ENCODE measurements at places on chromosomes 2 and 18. TPM values are rescaled to one million over a fixed set of nuclear protein-coding genes. Genes with fewer than 3 reads are reported as not detected.
A peak's percentile ranks its signal among the peaks of the same experiment; 100 is the strongest.

DNA sequence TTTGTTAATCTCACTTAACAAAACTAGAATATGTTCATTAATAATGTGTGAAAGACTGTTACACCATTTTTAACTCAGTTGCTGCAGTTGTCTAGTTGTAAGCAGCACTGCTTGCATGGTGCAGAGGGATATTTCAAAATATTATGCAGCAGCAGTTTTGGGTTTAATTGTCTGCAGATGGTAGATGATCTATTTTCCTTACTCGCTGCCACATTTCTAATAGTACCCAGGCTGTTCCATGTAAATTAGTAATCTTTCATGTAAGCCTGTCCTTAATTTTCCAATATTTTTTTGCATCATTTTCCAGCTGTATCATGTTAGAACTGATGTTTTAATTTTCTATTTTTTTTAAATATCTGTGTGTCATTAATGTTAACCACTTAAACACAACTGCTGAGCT lies 488.1 kb upstream of the RAB12 start:
- H3K4me1 ChIP-seq, result no peaks in the 10 kb centered on the region
- H3K27ac ChIP-seq, result no peak overlapping the region
- no peak for DNase-seq
- H3K27me3 ChIP-seq, result no peaks in the 10 kb centered on the region

DNA sequence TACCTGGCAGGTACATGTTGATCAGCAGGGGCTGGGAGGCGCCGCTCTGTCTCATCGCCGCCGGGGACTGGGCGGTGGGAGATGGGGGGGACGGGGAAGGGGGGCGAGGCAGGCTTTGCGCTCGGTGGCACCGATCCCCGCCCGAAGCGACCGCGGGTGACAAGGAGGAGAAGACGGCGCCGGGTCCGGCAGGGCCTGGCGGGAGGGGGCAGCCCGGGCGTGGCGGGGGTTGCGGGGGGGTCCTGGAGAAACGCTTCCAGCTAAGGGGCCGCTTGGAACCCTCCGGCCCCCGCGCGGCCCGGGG lies at the start of gene FEV:
TSS of gene FEV (minus strand) at position 164 of the 304 bp plus-strand sequence. CDS start at position 55, 109 bp downstream.
- H3K27me3 ChIP-seq, result peaks cover 18% of the 10 kb centered on the region
- H3K27ac ChIP-seq, result no peak within 1 kb of the TSS
- no peaks in the 10 kb centered on the region for H3K36me3 ChIP-seq
- H3K4me1 ChIP-seq, result no peaks in the 10 kb centered on the region

DNA sequence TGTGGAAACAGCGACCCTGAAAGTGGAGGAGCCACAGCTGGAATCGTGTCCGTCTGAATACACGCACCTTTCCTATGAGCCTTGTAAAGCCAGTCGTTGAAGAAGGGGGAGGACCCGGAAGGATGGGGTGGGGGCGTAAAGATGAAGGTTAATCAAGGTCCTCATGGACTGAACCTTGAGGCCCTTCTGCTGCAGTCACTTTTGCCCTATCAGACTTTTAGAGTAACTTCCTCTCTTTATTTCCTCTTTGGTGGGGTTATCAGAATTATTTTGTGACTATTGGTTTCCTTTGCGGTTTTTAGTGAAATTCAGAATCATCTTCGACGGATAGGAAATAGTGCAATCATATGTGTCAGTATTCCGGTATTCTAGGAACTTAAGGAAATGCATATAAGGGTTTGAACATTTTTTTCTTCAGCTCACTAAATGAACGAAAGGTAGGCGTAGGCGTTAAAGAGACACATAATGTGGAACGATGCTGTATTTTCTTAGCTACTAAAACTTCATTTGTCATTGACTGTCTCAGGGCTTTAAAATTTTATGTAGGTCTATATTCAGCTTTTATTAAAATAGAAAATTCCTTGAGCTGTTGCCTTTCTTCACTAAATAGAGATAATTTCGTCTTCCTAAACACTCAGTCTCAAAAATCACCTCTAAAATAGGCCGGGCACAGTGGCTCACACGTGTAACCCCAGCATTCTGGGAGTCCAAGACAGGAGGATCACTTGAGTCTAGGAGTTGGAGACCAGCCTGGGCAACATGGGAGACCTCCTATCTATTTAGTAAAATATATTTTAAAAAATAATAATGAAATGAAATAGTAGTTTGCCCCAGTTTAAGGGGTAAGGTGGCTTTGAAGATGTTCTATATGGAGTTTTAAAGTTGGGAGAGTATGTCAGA lies 1.4 kb upstream of the YES1 start:
- H3K27me3 ChIP-seq, result no peaks in the 10 kb centered on the region
- peak overlapping the region; percentile 2 for H3K4me3 ChIP-seq
- H3K36me3 ChIP-seq, result no peaks in the 10 kb centered on the region
- peak overlapping the region; percentile 97 for H3K27ac ChIP-seq
- no peaks in the 10 kb centered on the region for H3K4me1 ChIP-seq

GRCh38 chr2:127811397-127812321 lies 688 bp upstream of the WDR33 start:
- peak overlapping the region; percentile 88 for H3K4me3 ChIP-seq
- no peaks in the 10 kb centered on the region for H3K36me3 ChIP-seq
- H3K4me1 ChIP-seq, result peaks cover 9% of the 10 kb centered on the region

MOGAT1 gene
- 0.08 TPM for polyA plus RNA-seq
